ENCODE measurements at places on chromosomes 1 and 21. TPM values are rescaled to one million over a fixed set of nuclear protein-coding genes. Genes with fewer than 3 reads are reported as not detected.

DNA sequence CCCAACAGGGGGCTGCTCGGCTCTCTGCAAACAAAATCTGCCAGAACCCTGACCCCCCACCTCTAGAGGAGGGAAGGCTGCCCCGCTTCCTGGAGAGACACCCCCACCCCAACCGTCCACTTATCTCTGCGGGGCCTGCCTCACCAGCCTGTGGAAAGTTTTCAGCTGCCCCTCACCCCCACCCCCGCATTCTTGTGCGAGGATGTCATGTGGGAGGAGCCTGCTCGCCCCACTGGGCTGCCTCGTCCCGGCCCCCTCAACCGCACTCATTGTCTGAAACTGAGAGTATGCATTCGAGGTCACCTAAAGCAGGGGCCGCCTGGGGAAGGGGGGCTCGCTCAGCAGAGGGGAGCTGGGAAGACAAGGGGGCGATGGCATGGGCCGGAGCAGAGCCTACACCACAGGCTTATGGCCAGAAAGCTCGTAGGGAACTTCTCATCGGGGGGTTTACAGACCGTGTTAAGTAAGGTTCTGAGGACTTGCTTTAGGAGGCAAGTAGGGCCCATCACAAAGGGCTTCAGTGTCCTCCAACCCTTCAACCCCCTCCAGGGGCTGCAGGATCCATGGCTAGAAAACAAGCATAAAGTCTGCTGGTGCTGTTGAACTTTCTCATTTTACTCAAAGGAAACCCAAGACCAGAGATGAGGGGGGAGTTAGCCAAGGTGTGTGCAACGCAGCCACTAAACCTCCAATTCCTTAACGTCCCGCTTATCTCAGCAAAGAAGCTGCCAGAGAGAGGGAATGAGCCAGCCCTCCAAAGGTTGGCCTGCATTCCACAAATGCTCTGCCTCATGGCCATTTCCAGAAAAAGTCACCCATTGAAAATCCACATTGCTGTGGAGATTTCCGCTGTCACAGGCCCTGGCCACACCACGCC is 9.4 kb downstream of the EPHA2 start:
- peak overlapping the region; percentile 91 for H3K27ac ChIP-seq
- peaks cover 48% of the 10 kb centered on the region for H3K4me1 ChIP-seq
- peak overlapping the region; percentile 71 for H3K4me3 ChIP-seq
- no peaks in the 10 kb centered on the region for H3K27me3 ChIP-seq

MAP1LC3C gene
- not detected for total RNA-seq

- DNase-seq, result no peak
- no peak overlapping the region for H3K4me3 ChIP-seq
- H3K36me3 ChIP-seq, result peaks cover 46% of the 10 kb centered on the region
- no peak overlapping the region for H3K27ac ChIP-seq
Measured at GRCh38 chr1:31041529-31041928, 24.0 kb downstream of the PUM1 start.

- H3K27ac ChIP-seq, result no peak overlapping the region
- H3K4me1 ChIP-seq, result peaks cover 9% of the 10 kb centered on the region
- no peak for DNase-seq
Measured at GRCh38 chr1:77639056-77639455, 43.4 kb downstream of the ZZZ3 start.

DNA sequence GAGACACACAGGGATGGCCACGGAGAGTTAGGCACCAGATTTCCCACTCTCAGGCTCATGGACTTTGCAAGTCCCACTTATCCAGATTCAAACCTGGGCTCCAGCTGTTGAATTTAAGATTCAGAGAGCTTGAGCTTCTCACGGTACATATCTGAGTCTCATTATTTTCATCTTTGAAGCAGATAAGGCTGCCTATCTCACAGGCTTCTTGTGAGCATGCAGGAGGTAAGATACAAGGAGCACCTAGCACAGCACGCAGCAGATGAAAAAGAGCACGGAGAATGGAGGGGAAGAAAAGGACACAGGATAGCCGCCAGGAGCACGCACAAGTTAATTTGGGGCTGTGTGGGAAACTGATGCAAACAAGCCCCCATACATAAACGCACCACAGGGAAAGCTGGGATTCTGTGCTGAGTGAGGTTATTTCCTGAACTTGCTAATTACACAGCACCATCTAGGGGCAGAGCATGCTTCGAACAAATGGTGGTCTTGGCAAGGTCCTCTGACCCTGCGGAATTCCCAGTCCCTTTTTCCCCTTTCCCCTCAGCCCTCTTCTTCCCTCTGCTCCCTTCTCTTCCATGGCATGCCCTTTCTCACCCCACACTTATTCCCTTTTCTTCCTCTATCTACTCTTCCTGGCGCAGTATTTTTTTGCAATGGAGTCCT is 134.7 kb upstream of the VANGL1 start:
- no peak overlapping the region for H3K4me3 ChIP-seq
- H3K27ac ChIP-seq, result no peak overlapping the region
- H3K36me3 ChIP-seq, result no peaks in the 10 kb centered on the region
- no peaks in the 10 kb centered on the region for H3K27me3 ChIP-seq

RNF2 gene
- total RNA-seq, result 23.3 TPM

DNA sequence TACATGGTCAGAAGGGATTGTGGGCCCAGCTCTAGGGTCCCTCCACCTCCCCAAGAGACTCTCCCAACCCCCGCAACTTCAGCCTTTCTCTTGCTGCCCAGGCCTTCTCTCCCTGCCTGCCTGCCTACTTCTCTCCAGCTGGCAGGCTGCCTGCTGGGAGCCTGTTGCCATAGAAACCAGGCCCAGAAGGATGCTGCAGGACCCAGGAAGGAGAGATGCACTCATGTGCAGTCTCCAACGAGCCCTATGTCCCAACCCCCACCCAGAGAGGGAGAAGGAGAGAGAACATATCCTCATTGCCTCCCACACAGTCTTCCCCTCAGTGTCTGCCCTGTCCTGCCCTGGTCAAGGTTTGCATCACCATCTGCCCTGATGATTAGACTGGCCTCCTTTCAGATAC is 10.8 kb upstream of the SMIM12 start:
- no peak for DNase-seq
- H3K27me3 ChIP-seq, result peaks cover 66% of the 10 kb centered on the region
- H3K4me3 ChIP-seq, result no peak overlapping the region
- no peak overlapping the region for H3K27ac ChIP-seq

FMO4 gene
- total RNA-seq, result 3.4 TPM

GRCh38 chr1:34060901-34061415 is 104.1 kb downstream of the CSMD2 start:
- H3K36me3 ChIP-seq, result no peaks in the 10 kb centered on the region
- no peaks in the 10 kb centered on the region for H3K4me1 ChIP-seq
- H3K4me3 ChIP-seq, result no peak overlapping the region
- DNase-seq, result no peak
- no peak overlapping the region for H3K27ac ChIP-seq

DNA sequence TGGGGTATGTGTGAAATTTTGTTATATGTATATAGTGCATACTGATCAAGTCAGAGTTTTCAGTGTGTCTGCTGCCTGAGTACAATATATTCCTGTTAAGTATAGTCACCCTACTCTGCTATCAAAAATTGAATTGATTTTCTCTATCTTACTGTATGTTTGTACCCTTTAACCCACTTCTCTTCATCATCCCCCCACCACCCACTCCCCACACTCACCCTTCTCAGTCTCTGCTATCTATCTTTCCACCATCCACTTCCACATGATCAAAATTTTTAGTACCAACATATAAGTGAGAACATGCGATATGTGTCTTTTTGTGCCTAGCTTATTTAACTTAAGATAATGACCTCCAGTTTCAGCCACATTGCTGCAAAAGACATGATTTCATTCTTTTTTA is 4.2 kb downstream of the LY9 start:
- H3K36me3 ChIP-seq, result no peaks in the 10 kb centered on the region
- H3K4me3 ChIP-seq, result no peak overlapping the region
- H3K27ac ChIP-seq, result no peak overlapping the region
- no peaks in the 10 kb centered on the region for H3K4me1 ChIP-seq

DNA sequence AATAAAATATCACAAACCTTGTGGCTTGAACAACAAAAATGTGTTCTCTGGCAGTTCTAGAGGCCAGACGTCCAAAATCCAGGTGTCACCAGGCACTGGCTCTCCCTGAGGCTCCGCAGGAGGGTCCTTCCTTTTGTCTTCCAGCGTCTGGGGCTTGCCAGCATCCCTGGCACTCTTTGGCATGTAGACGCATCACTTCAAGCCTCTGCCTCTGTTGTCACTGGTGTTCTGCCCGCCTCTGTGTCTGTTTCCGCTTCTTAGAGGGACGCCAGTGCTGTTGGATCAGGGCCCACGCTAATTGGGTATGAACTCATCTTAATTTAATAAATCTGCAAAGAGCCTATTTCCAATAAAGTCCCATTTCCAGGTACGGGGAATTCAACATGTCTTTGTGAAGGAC is 273.7 kb upstream of the C1orf174 start:
- no peak overlapping the region for H3K27ac ChIP-seq
- no peak for DNase-seq
- H3K4me3 ChIP-seq, result no peak overlapping the region
- peaks cover 44% of the 10 kb centered on the region for H3K27me3 ChIP-seq
- no peaks in the 10 kb centered on the region for H3K4me1 ChIP-seq

- no peak overlapping the region for H3K27ac ChIP-seq
- H3K4me1 ChIP-seq, result peaks cover 11% of the 10 kb centered on the region
- DNase-seq, result no peak
- no peak overlapping the region for H3K4me3 ChIP-seq
- no peaks in the 10 kb centered on the region for H3K36me3 ChIP-seq
- H3K27me3 ChIP-seq, result peaks cover 39% of the 10 kb centered on the region
Measured at GRCh38 chr1:22404486-22404885, 47.2 kb upstream of the ZBTB40 start.

NEK2 gene
- total RNA-seq, result 32.7 TPM

ACTN2 gene
- not detected for total RNA-seq

- no peaks in the 10 kb centered on the region for H3K36me3 ChIP-seq
- H3K27me3 ChIP-seq, result no peaks in the 10 kb centered on the region
- no peak overlapping the region for H3K4me3 ChIP-seq
- peaks cover 9% of the 10 kb centered on the region for H3K4me1 ChIP-seq
Measured at GRCh38 chr1:169217636-169218035, 111.1 kb downstream of the ATP1B1 start.

DNA sequence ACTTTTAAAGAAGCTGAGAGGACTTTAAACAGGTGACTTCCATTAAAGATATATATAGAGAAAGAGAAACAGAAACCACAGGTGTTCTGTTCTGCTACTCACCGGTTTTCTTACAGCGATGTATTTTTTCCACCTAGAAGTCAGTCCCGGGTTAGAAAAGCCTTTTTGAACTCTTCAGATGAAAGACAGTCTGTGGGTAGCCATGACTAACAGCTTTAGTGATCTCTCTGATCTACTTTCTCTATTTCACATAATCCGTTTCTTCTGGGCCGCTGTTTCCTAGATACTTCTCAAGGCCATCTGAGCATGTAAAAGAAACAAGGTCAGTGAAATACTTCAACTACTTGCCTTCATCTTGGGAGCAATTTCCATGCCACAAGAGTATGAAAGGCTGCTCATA is 25.1 kb downstream of the WDR64 start:
- peaks cover 3% of the 10 kb centered on the region for H3K4me1 ChIP-seq
- H3K27me3 ChIP-seq, result peaks cover 25% of the 10 kb centered on the region
- no peak for DNase-seq

DNA sequence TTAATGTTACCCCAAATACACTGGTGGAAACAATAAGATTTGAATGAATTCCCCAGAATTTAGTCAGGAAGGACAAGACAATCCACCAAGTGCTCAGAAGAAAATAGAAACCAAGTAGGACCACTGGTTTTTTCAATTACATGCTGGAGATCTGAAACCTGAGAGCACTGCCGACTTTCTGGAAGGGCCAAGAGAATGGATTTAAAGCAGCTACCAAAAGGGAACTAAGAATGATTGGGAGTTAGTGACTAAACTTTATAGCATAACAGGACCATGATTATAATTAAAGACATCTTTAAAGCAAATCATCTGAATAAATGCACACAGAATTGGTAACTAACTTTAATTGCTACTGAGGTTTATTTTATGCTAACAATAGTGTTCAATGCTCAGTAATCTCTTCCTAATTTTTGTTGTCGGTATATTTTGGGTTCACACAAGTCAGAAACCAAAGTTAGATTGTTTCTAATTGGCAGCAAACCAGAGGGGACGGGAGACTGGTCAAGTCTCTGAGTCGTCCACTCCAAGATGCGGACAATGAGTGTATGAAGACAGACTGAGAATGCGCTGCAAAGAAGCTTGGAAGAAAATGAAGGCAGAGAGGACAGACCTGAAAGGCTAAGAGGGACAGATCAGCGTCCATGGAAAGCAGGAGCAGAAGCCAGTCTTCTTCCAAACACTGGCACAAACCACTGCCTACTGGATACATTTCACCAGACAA is 2.3 kb upstream of the RGS13 start:
- peaks cover 35% of the 10 kb centered on the region for H3K4me1 ChIP-seq
- no peak overlapping the region for H3K4me3 ChIP-seq
- no peaks in the 10 kb centered on the region for H3K27me3 ChIP-seq
- no peaks in the 10 kb centered on the region for H3K36me3 ChIP-seq
- DNase-seq, result no peak

DNA sequence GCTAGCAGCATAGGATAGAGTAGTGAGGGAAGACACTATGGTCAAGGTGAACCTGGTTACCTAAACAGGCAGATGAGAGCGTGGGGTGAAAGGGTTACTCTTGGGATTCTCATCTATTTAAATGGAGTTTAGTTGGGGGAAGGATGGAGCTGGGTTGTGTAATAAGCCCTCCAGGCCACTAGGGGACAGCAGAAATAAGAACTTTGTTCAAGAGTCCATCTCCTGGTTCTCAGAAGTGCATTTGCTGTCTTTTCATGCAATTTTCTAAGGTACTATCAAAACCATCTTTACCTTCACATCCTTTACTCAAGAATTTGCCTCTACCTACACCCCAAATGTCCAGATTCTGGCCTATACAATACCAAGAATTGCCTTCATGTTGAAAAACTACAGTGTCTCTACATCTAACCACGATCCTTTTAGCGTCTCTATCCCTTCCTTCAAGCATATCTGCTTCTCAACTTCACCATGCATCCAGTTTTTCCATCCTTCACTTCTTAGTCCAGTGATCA is 28.0 kb downstream of the SLAMF1 start:
- H3K4me1 ChIP-seq, result no peaks in the 10 kb centered on the region
- no peaks in the 10 kb centered on the region for H3K36me3 ChIP-seq
- no peak overlapping the region for H3K4me3 ChIP-seq
- H3K27me3 ChIP-seq, result peaks cover 31% of the 10 kb centered on the region

SLC30A2 gene
- not detected for total RNA-seq

GRCh38 chr1:168320800-168321450 is 40.2 kb downstream of the TBX19 start:
- DNase-seq, result peak; percentile 51
- no peak overlapping the region for H3K4me3 ChIP-seq
- peaks cover 31% of the 10 kb centered on the region for H3K4me1 ChIP-seq

- H3K27ac ChIP-seq, result peak overlapping the region; percentile 66
- no peaks in the 10 kb centered on the region for H3K36me3 ChIP-seq
- DNase-seq, result peak; percentile 38
- H3K4me1 ChIP-seq, result peaks cover 21% of the 10 kb centered on the region
- H3K27me3 ChIP-seq, result no peaks in the 10 kb centered on the region
Measured at GRCh38 chr1:10724052-10724494, 72.4 kb downstream of the CASZ1 start.

CYP4Z1 gene
- not detected for total RNA-seq

- peaks cover 56% of the 10 kb centered on the region for H3K27me3 ChIP-seq
- DNase-seq, result no peak
- H3K27ac ChIP-seq, result no peak overlapping the region
- H3K4me3 ChIP-seq, result peak overlapping the region; percentile 54
- no peaks in the 10 kb centered on the region for H3K4me1 ChIP-seq
Measured at GRCh38 chr1:26046246-26047095, 553 bp upstream of the SLC30A2 start.

- H3K4me1 ChIP-seq, result no peaks in the 10 kb centered on the region
- no peaks in the 10 kb centered on the region for H3K36me3 ChIP-seq
- H3K27ac ChIP-seq, result no peak overlapping the region
- DNase-seq, result no peak
Measured at GRCh38 chr1:117820096-117820495, 109.3 kb downstream of the GDAP2 start.

PTAFR gene
- total RNA-seq, result 2.5 TPM

Measured in Calu3 (cell line).